ENCODE measurements at places on chromosomes 2 and 18.

DNA sequence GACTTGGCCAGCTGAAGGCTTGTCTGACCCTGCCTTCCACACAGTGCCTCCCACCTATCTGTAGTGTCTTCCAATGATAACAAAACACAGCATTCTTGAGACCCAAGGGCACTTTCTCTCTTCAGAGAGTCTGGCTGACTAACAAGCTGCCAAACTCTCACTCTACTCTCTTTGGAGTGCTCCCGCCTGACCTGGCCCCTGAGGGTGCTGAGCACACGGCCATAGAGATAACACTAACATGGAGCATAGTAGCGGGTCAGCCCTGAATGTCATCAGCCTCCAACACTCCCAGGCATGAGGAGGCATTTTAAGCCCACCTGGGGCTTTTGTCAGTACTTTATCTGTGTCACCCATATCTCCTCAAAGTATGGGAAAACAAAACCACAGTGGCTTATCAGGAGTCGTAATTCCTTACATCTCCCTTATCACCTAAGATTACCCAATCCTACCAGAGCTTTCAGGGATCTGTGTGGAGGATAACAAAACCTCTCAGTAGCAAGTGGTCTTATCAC lies 160.3 kb upstream of the TCF4 start:
- DNase-seq = no peak

DNA sequence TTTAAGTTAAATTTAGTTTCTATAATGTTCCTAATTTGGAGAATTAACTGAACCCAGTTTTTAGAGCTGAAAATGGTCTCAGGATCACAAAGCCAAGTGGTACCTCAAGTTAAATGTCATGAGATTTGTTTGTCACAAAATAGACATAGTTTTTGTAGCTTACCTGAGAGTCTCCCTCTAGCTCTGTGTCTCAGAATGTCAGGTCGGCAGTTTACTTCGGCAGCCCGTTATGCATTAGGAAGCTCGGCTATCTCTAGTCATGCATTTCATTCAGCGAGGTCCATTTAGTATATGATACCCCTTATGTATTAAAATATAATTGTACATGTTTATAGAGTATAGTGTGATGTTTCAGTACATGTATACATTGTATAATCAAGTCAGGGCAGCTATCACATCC lies 155.6 kb downstream of the EML6 start:
- DNase-seq = no peak

DNA sequence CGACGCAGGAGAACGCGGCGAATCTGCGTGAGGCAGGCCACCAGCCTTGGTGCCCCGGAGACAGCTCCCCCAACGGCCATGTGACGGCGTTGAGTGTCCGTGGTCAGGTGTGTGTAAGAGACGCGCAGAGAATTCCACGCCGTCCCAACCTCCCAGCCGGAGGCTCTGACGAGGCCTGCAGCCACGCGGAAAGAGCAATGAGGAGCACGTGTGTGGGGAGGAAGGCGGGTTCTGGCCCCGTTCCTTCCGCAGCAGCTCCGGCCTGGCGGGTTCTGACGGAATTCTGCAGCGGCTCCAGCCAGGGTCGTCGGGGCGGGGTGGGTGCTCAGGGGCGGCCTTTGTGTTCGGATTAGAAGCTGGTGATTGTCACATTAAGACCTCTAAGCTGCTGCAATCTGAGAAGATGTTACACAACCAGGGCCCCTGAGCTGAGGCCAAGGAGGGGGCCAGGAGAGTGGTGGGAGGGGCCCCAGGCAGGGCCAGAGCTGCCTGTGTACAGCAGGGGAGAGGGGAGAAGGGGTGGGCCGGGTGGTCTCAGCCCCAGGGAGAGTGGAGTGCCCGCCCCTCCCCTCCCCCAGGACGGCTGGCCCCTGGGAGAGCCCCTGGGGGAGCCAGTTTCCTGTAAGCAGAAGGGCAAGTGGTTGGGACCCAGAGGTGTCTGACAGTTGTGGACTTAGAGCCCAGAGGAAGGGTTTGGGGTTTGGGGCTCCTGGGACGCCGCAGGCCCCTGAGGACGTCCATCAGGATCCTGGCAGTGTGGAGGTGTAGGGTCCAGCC lies 5.1 kb upstream of the GAL3ST2 start:
- peak; percentile 58 for DNase-seq

DNA sequence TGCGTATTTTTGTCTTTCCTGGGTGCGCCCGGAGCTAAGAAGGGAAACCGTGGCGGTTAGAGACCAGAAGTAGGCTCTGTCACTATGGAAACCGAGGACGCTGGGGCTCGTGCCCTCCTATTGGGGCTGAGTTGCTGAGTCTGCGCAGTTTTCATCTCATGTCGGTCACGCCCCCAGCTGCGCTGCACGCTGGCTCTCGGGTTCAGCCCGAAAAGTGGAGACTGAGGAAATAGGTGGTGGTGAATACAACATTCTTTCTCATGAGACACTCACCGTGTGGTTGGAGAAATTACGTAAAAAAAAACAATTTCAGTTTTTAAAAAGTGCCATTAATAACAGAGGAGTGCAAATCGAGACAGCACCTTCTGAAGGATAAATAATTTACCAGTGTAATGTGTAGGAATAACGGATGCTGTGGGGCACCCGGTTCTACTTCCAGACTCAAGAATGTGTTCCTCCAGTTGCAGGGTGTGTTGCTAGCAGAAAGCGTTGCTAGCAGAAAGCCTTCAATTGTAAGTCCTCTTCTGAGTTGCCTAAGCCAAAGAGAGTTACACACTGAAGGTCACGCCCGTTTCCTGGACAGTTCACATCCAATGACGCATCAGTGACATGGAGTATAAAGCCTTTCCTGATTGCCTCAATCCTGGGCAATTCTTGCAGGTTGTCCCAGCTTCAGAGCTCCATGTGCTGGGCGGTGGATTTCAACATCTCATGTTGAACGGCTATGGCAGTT lies 20.4 kb upstream of the CXXC1 start:
- peak; percentile 84 for DNase-seq

- no peak for DNase-seq
Observed at GRCh38 chr2:36060133-36060532, 295.4 kb upstream of the CRIM1 start.

DNA sequence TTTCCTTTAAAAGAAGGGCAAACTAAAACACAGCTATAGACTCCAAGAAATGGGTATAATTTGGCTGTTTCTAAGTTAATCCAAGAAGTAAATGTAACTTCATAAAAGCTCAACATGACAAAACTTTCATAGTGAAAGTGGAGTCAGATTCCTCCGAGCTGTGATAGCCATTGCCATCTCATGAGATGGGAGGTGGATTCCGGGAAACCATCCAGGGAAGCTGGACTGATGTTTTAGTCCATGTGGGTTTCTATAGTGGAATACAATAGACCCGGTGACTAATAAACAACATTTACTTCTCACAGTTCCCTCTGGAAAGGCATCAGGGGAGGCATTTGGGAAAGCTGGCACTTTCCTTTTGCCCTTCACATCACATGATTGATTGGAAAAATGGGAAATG lies 10.0 kb upstream of the LAPTM4A start:
- peak; percentile 54 for DNase-seq

DNA sequence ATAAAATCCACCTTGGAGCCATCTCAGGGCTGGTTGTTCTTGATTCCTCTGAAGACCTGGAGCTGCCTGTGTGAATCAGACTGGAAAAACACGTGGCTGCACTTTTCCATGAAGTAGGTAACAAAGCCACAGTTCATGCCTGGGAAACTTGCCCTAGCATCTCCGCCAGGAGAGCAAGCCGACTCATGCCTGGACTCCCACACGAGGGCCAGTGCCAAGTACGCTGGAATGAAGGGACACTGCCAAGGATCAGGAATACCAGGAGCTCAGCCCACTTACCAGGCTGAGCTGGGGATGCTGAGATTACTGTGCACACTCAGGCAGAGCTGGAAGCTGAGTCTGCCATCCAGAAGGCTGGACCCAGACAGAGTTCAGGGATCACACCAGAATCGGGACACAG lies 10.9 kb upstream of the FHL2 start:
- DNase-seq = peak; percentile 99

- no peak for DNase-seq
Observed at GRCh38 chr18:79323471-79323870, 72.3 kb upstream of the NFATC1 start.

DNA sequence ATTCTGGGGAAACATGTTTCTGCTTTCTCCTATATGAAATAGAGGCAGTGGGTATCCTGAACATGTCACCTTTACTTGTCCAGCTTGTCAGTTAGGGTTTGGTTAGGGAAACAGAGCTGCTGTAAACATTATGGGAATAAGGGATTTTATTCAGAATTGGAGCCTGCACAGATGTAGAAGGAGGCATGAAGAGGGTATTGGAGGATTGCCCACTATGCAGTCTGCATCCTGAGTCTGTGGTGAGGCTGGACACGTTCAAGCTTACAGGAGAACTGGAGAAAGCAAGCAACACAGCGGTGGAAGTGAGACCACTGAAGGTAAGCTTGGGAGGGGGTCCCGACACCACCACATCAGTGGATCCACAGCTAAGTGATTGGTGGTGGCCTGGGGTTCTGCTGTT lies 443.0 kb upstream of the TNP1 start:
- no peak for DNase-seq

GRCh38 chr18:58552057-58552461 lies 76.8 kb downstream of the ALPK2 start:
- no peak for DNase-seq

DNA sequence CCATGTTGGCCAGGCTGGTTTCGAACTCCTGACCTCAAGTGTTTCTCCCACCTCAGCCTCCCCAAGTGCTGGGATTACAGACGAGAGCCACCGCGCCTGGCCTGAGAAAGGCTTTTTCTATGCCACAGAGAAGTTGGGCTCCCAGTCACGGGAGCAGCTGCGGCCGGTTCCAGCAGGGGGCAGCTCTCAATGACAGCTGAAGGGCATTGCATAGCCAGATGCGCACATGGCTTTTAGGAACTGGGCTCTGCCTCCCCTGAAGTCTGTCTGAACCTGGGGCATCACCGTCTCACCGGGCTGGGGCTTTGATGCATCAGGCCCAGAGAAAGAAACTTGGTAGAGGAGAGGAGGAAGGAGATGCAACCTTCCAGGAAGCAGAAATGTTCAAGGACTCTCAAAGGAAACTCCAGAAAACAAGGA lies 84.2 kb upstream of the LAPTM4A start:
- DNase-seq = peak; percentile 51

DNA sequence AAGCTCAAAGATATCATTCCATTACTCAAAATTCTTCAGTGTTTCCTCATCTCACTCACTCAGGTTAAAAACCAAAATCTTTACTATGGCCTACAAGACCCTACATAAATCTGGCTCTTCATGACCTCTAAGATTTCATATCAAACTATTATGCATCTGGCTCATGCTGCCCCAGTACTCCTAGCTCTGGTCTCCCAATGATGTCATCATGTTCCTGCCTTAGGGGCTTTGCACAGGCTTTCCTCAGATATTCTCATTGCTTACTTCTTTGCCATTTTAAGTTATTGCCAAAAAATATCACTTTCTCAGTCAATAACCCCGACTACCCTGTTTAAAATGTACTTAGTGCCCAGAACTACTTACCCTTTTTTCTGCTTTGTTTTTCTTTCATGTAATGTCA lies 33.0 kb upstream of the SPOPL start:
- no peak for DNase-seq

GRCh38 chr18:39313992-39314391 lies 1748.4 kb upstream of the CELF4 start:
- no peak for DNase-seq

GRCh38 chr2:135909976-135910375 lies 33.7 kb upstream of the MCM6 start:
- DNase-seq = peak; percentile 47
